ENCODE measurements at places on chromosomes 4 and X.

GRCh38 chr4:152369902-152370295 is 166.0 kb downstream of the FBXW7 start:
- H3K27me3 ChIP-seq, result no peaks in the 10 kb centered on the region
- peaks cover 2% of the 10 kb centered on the region for H3K4me1 ChIP-seq
- H3K4me3 ChIP-seq, result no peak overlapping the region
- H3K27ac ChIP-seq, result no peak overlapping the region

DNA sequence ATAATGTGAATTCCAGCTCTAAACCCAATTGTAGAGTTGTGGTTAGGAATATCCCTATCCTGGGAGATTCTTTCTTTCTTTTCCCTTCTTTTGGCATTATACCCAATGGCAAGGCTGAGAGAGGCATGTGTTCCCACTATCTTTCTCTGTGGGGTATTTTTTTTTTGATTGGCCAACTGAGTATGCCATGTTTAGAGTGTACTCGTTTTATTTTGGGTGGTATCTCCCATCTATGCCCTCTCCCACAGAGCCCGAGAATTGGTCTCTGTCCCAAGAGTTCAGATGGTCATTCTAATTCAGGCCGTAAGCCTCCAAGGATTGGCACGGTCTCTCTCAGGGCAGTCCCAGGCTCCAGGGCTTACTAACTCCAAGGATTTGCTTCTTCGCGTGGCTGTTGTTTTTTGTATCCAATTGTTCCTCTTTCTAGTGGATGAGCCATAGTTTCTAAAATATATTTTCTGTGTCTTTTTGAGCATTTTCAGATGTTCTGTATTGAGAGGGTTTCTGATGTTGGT is 198.8 kb downstream of the SLC4A4 start:
- H3K36me3 ChIP-seq, result no peaks in the 10 kb centered on the region
- no peaks in the 10 kb centered on the region for H3K27me3 ChIP-seq
- no peak overlapping the region for H3K27ac ChIP-seq
- no peaks in the 10 kb centered on the region for H3K4me1 ChIP-seq

GRCh38 chrX:140944710-140945109 is 57.7 kb upstream of the SPANXB1 start:
- H3K27ac ChIP-seq, result no peak overlapping the region
- no peaks in the 10 kb centered on the region for H3K27me3 ChIP-seq
- no peaks in the 10 kb centered on the region for H3K4me1 ChIP-seq
- H3K4me3 ChIP-seq, result no peak overlapping the region
- H3K36me3 ChIP-seq, result no peaks in the 10 kb centered on the region
- DNase-seq, result no peak

- H3K4me1 ChIP-seq, result peaks cover 23% of the 10 kb centered on the region
- peaks cover 72% of the 10 kb centered on the region for H3K27me3 ChIP-seq
- no peaks in the 10 kb centered on the region for H3K36me3 ChIP-seq
- no peak overlapping the region for H3K4me3 ChIP-seq
These were observed 93.6 kb downstream of the BCOR start for GRCh38 chrX:40004246-40004535.

DNA sequence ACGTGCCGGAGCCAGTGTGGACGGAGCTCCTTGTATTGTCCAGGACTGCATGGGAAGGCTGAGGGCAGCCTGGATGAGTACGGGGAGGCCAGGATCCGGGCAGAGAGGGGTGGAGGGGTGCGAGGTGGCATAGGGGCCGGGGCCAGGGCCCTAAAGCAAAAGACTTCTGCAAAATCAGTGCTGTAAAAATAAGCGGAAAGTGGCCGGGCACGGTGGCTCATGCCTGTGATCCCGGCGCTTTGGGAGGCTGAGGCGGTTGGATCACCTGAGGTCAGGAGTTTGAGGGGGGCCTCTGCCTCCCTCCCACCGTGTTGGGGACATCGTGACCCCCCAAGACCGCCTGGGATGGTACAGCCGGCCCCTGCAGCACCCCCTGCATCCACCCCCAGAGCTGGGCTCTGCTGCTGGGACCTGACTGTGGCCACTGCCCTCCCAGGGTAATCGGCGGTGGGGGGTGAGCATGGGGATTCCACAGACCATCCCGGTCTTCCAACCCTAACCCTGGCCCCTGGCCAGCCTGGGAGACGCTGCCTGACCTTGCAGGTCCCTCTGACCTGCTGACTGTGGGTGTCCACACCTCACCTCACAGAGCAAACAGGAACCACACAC is 23.4 kb upstream of the PLCXD1 start:
- H3K27ac ChIP-seq, result no peak overlapping the region
- no peaks in the 10 kb centered on the region for H3K36me3 ChIP-seq
- H3K4me3 ChIP-seq, result no peak overlapping the region
- no peaks in the 10 kb centered on the region for H3K27me3 ChIP-seq
- no peak for DNase-seq
- H3K4me1 ChIP-seq, result no peaks in the 10 kb centered on the region

DNA sequence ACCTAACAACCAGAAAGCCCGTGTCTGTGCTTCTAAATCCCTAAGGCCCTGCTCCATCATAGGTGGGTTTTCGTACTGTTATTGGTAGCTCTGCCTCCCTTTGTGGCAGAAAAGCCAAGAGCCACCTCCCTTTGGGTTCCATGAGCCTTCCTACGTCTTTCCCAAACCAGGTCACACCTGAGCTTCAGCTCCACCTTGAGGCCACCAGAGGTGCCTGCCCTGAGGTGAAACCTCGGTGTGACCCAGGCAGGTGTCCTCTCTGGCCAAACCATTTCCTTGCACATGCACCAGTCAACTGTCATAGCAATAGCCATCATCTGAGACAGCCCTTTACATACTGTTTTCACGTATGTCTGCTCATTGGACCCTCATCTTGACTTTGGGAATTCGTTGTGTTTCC is 188.0 kb upstream of the RBPJ start:
- peaks cover 32% of the 10 kb centered on the region for H3K4me1 ChIP-seq
- no peak overlapping the region for H3K4me3 ChIP-seq
- DNase-seq, result no peak
- H3K27me3 ChIP-seq, result no peaks in the 10 kb centered on the region
- no peaks in the 10 kb centered on the region for H3K36me3 ChIP-seq
- H3K27ac ChIP-seq, result no peak overlapping the region

- no peak overlapping the region for H3K27ac ChIP-seq
- H3K4me3 ChIP-seq, result no peak overlapping the region
These were observed 20.0 kb downstream of the CHRNA9 start for GRCh38 chr4:40355131-40355530.

DNA sequence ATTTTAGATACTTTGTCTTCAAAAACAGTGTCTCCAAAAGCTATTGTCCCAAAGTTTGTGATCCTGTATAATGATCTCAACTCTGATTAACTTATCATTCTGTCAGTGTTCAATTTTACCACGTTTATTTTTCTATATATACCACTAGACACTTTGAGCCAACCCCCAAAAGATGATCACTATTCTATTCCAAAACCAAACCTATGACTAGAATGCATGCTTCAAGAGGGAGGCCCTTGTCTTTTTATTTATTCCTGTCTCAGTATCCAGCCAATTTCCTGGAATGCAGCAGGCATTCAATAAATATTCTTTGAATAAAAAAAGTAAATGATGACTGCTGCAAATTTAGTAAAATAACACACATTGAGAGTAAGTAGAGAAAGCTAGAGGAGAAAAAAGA is 275.6 kb downstream of the LDB2 start:
- H3K4me3 ChIP-seq, result no peak overlapping the region
- H3K27ac ChIP-seq, result no peak overlapping the region
- H3K27me3 ChIP-seq, result no peaks in the 10 kb centered on the region

DNA sequence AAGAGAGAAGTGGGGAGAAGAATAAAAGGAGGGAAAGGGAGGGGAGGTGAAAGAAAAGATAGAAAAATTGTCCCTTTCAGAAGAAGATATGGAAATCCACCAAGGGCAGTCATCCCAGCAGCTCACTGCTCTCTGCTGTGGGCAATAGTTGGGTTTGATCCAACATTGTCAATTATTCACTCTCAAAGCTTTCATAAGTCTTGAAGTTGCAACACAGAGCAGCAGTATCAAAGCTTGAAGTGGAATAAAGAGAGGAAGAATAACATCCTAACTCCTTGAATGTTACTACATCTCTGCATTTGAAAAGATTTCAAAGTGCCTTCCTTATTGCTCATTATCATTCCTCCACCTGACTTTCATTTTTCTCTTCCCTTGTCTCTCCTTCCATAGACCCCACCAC is 62.3 kb upstream of the HHIP start:
- no peak overlapping the region for H3K4me3 ChIP-seq
- DNase-seq, result no peak
- H3K27ac ChIP-seq, result no peak overlapping the region
- no peaks in the 10 kb centered on the region for H3K4me1 ChIP-seq

DNA sequence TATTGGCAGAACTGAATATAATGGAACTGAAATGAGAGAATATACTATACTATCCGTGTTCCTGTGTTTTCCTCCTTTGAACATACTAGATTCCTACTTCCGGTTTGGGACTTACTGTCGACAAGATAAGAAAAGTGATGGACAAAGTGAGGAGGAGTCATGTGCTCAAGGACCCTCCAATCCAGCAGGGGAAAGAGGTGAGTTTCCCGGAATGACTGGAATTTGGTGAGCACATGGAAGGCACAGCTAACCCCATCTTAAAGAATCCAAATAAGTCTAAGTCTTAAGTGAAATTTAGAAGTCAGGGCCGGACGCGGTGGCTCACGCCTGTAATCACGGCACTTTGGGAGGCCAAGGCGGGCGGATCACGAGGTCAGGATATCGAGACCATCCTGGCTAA is 36.6 kb upstream of the SH3D19 start:
- peaks cover 2% of the 10 kb centered on the region for H3K4me1 ChIP-seq
- no peaks in the 10 kb centered on the region for H3K36me3 ChIP-seq
- DNase-seq, result no peak
- peaks cover 10% of the 10 kb centered on the region for H3K27me3 ChIP-seq
- H3K4me3 ChIP-seq, result no peak overlapping the region

DNA sequence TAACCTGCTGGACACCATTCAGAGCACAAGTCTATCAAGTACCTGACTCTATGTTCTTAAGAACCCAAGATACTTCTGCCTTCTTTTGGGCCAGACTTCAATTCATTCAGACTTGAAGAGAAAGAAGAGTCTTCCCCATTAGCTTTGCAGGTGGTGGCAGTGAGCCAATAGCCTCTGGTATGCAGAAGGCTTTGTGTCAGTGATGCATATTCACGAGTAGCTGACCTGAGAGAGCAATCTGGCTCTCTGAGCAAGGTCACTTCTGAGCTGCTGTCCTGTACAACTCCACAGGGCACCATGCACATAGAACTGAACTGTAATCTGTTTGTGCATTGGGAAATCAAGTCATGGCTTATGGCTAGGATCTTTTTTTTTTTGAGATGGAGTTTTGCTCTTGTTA is 39.9 kb upstream of the SPINK2 start:
- no peak overlapping the region for H3K4me3 ChIP-seq
- H3K36me3 ChIP-seq, result no peaks in the 10 kb centered on the region
- DNase-seq, result no peak
- H3K27me3 ChIP-seq, result peaks cover 10% of the 10 kb centered on the region
- no peaks in the 10 kb centered on the region for H3K4me1 ChIP-seq

DNA sequence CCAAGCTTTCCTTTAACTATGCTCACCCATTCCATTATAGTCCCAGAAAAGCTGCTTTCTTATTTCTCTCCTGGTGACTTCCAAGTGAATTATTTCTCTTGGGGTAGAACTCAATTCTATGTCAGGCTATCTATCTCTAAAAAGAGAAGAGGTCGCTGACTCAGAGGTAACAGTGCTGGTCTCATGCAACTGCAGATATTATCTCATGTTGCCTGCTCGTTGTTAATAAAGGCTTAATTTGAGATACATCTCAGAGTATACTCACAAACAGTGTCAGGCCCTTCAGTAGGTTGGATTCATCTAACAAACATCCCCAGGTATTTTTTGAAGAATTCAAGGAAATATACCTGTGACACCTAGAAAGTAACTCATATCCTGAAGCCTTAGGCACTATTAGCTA is 2.7 kb downstream of the TMEM154 start:
- peaks cover 40% of the 10 kb centered on the region for H3K36me3 ChIP-seq
- H3K4me1 ChIP-seq, result peaks cover 51% of the 10 kb centered on the region
- DNase-seq, result no peak
- no peak overlapping the region for H3K27ac ChIP-seq
- no peaks in the 10 kb centered on the region for H3K27me3 ChIP-seq

GRCh38 chr4:17915439-17915838 is 104.7 kb downstream of the NCAPG start:
- no peaks in the 10 kb centered on the region for H3K4me1 ChIP-seq
- no peak overlapping the region for H3K27ac ChIP-seq
- DNase-seq, result no peak
- no peaks in the 10 kb centered on the region for H3K27me3 ChIP-seq
- H3K4me3 ChIP-seq, result no peak overlapping the region

GRCh38 chrX:29869837-29870236 is 345.5 kb upstream of the MAGEB2 start:
- no peaks in the 10 kb centered on the region for H3K27me3 ChIP-seq
- no peak for DNase-seq
- no peak overlapping the region for H3K4me3 ChIP-seq
- no peaks in the 10 kb centered on the region for H3K4me1 ChIP-seq
- no peak overlapping the region for H3K27ac ChIP-seq
- no peaks in the 10 kb centered on the region for H3K36me3 ChIP-seq

DNA sequence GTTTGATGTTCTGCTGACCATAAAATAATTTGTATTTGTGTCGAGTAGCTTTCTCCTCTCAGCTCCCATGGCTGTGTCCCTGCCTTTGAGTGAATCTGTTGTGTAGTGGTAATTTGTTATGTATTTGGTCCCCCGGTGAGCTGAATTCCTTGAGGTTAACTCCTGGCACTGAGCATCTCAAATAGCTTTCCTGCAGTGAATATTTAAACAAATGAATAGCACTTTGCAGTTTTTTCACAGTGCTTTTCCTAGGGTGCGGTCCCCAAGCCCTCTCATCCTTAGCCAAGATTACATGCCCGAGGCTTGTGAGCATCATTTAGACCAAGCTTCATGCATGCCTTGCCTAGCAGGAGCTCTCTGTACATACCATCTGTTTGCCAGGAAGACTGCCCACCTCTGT is 74.2 kb downstream of the CLDN34 start:
- H3K36me3 ChIP-seq, result no peaks in the 10 kb centered on the region
- no peak overlapping the region for H3K4me3 ChIP-seq
- H3K4me1 ChIP-seq, result no peaks in the 10 kb centered on the region
- H3K27me3 ChIP-seq, result no peaks in the 10 kb centered on the region

- peaks cover 1% of the 10 kb centered on the region for H3K36me3 ChIP-seq
- no peak overlapping the region for H3K4me3 ChIP-seq
- DNase-seq, result no peak
- H3K4me1 ChIP-seq, result peaks cover 16% of the 10 kb centered on the region
- H3K27me3 ChIP-seq, result peaks cover 13% of the 10 kb centered on the region
These were observed 44.8 kb upstream of the PTPN13 start for GRCh38 chr4:86549163-86549788.

- H3K4me3 ChIP-seq, result no peak overlapping the region
- no peak for DNase-seq
- H3K27me3 ChIP-seq, result no peaks in the 10 kb centered on the region
- H3K27ac ChIP-seq, result no peak overlapping the region
- no peaks in the 10 kb centered on the region for H3K4me1 ChIP-seq
These were observed 132.7 kb downstream of the BTC start for GRCh38 chr4:74661427-74662201.

GRCh38 chr4:18722748-18723191 is 701.2 kb upstream of the LCORL start:
- DNase-seq, result no peak
- H3K4me3 ChIP-seq, result no peak overlapping the region
- H3K4me1 ChIP-seq, result no peaks in the 10 kb centered on the region

- H3K27ac ChIP-seq, result peak overlapping the region; percentile 13
- no peak for DNase-seq
- no peak overlapping the region for H3K4me3 ChIP-seq
- H3K27me3 ChIP-seq, result peaks cover 3% of the 10 kb centered on the region
- no peaks in the 10 kb centered on the region for H3K36me3 ChIP-seq
These were observed 22.4 kb upstream of the STIM2 start for GRCh38 chr4:26837993-26838842.
